ENCODE measurements at places on chromosomes 13 and 19.
A peak's percentile ranks its signal among the peaks of the same experiment; 100 is the strongest.

DNA sequence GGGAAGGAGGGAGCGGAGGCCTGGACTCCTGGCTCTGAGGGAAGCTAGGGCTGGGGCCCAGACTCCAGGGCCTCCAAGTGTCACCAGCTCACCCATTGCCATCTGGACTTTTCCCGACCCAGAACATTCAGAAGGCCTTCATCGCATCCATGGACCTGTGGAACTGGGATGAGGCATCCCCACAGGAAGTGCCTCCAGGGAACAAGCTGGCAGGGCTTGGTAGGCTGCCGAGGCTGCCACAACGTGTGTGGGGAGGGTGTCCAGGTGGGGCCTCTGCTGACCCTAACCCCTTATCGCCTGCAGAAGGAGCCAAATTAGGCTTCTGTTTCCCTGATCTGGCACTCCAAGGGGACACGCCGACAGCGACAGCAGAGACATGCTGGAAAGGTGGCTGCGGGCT, 767 bp downstream of the ETV2 start:
- no peak for DNase-seq

DNA sequence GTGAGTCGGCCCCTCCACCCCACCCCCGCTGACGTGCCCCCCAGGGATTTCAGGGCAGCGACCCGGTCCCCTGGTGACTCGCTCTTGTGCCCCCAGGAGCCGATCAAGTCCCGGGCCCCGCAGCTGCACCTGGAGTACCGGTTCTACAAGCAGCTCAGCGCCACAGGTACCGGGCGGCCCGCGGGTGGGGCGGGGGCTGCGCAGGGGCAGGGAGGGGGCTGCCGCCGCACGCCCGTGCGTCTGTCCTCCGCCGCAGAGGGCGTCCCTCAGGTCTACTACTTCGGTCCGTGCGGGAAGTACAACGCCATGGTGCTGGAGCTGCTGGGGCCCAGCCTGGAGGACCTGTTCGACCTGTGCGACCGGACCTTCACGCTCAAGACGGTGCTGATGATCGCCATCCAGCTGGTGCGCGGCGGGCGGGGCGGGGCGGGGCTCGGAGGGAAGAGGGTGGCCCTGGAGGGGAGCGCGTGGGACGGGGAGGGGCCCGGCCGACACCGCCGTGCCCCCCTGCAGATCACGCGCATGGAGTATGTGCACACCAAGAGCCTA, 37.1 kb downstream of the BTBD2 start:
- no peak for DNase-seq

DNA sequence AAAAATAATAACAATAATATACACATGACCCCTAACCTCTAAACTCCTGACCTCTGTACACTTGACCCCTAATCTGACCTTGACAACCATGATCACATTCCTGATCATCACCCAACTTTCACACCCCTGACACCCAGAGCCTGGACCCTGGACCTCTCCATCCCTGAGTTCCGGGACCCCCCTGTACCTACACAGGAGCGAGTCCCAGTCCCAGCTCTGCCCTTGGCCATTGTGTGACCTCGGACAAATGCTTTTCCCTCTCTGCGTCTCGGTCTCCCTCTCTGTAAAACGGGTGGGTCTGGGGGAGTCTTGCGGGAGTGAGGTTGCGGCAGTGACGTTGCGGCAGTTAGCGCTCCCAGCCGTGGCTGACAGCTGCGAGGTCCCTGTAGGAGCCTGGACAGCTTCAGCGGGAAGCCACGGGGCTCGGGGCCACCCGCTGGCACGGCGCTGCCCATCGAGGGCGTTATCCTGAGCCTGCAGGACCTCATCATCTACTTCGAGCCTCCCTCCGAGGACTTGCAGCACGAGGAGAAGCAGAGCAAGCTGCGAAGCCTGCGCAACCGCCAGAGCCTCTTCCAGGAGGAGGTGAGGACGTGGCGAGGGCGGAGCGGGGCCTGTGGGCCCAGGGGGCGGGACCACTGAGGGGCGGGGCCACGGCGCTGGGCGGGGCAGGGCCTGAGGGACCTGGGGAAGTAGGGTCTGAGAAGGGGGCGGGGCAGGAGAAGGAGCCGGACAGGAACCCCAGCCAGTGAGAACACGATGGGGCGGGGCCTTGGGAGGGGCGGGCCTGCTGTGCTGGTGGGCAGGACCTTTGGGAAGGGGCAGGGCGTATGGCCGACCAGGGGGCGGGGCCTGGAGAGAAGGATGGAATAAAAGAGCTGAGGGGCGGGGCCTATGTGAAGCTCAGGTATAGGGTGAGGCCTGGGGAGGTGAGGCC, 19.2 kb downstream of the RYR1 start:
- no peak for DNase-seq

DNA sequence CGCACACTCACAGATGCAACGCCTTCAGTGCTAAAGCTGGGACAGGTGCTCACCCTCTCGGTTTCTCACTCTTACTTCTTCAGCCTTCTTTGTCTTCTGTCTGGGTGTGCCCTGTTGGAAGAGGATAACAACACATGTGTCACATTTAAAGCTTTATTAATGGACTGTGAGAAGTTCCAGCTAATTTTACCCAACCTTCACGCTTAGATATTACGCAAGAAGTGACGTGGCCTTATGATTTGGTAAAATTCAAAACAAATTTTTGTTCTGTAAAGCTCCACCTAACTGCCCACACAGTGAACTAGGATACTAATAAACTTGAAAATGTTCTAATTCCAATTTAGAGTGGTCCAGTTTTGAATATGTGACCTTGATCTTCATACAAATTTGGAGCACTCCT, 66.7 kb upstream of the LRCH1 start:
- no peak for DNase-seq

GRCh38 chr13:44578067-44578400, 1.9 kb upstream of the TSC22D1 start:
- no peak for DNase-seq

GRCh38 chr19:876780-877314, 16.1 kb downstream of the MED16 start:
- DNase-seq: no peak

GRCh38 chr13:41696163-41697003, 239.0 kb downstream of the RGCC start:
- peak; percentile 59 for DNase-seq

DNA sequence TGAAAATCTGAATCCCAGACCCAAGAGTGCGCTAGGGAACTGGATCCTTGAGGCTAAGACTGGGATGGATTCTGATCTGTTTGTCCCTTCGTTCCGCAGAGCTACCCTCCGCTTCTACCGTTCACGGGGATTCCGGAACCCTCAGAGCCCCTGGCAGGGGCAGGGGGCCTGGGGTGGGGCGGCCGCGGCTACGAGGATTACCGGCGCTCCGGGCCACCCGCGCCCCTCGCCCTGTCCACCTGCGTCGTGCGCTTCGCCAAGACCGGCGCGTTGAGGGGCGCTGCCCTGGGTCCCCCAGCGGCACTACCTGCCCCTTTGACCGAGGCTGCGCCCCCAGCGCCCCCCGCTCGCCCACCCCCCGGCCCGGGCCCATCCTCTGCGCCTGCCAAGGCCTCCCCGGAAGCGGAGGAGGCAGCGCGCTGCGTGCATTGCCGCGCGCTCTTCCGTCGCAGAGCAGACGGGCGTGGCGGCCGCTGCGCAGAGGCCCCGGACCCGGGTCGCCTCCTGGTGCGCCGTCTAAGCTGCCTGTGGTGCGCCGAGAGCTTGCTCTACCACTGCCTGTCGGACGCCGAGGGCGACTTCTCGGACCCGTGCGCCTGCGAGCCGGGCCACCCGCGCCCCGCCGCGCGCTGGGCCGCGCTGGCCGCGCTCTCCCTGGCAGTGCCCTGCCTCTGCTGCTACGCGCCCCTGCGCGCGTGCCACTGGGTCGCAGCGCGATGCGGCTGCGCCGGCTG, 7.1 kb downstream of the SPRED3 start:
- no peak for DNase-seq

DNA sequence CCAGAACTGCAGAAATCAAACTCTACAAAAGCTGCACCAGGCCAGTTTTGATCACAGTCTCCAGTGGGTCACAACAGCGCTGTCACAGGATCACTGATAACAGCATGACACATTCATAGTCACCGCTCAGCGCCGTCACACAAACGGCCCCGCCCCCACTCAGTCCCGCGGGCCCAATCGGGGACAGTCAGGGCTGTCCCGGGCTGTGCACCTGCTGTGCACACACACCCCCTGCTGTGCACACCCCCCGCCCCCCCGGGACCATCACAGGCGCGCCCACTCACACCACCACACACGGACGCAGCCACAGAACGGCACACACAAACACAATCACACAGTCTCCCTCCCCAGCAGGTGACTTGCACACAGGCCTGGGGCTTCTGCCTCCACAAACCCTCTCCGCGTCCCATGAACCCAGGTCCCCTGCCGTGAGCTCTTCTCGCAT, 435 bp upstream of the ZNF382 start:
- DNase-seq: peak; percentile 47

DNA sequence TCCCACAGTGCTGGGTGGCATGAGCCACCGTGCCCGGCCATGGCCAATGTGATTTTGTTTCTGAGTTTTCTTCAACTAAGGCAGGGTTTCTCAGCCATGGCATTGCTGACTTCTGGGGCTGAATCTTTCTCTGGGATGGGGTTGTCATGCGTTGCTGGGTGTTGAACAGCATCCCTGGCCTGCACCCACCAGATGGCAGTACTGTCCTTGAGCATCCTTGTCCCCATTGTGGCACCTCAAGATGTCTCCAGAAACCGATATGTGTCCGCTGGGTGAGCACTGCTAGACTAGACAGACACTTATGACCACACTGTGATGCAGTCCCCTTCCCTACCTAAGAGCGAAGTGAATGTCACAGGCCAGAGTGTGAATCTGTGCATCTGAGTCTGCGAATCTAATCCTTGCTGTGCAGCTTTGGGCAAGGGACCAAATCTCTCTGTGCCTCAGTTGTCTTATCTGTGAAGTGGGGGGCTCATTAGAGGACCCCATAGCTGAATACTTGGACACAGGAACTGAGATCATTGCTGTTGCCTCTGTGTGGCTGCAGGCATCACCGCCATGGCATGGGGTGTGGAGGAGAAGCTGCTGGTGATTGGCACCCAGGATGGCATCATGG, 50.3 kb upstream of the SIN3B start:
- peak; percentile 73 for DNase-seq

DNA sequence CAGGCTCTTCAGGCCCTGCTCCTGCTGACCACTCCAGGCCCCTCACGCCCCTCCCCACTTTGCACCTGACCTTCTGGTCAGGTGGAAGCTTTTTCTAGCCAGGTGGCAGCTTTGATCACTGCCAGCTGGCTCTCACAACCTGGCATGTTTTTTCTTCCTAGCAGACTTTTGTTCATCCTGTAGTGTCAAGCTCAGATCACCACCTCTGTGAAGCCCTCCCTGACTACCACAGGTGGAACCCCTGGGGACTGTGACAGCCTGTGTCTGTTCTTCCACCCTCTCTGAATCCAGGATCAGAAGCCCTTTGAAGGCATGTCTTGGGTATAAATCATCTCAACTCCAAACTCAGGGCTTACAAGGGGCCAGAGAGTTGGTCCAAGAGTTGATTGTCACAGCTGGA, 10.3 kb upstream of the CNFN start:
- no peak for DNase-seq

GRCh38 chr13:52983836-52984235, 44.8 kb upstream of the OLFM4 start:
- DNase-seq: no peak

- DNase-seq: peak; percentile 20
Observed at GRCh38 chr13:92951273-92951890, 275.2 kb upstream of the GPC6 start.

GRCh38 chr19:31350033-31350692, 927 bp upstream of the TSHZ3 start:
- peak; percentile 42 for DNase-seq

GRCh38 chr19:54256250-54257115, 590 bp downstream of the LILRB5 start:
- no peak for DNase-seq

- no peak for DNase-seq
Observed at GRCh38 chr13:91134803-91135184, 212.7 kb upstream of the MIR17HG start.

- DNase-seq: peak; percentile 90
Observed at GRCh38 chr13:28744091-28744536, 25.3 kb upstream of the SLC46A3 start.
